Vagina (tissue), 2 donors: ENCODE measurements at places on chromosomes 16 and 17.

DNA sequence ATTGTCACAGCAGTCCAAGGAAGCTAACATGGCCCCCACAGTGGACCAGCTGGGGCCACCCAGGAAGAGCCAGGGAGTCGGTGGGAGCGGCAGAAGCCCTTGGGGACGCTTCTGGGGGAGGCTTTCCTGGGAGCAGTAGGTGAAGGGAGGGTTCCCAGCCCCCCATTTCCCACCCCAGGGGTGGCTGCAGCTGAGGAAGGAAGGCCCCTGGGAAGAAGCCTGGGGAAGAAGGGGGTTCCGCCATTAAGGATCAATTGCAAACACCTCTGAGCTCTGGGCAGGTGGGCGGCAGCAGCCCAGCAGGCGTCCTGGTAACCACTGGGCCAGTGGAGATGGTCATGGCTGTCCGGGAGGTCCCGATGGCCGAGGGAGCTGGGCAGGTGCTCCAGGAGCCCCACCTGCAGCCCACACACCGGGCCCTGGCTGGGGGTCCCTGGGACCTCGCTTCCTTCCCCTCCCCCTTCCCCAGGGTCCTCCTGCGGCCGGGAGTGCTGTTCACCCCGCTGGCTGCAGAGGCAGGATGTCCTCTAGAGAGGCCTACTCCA, 592 bp upstream of the PERCC1 start:
- no peak for DNase-seq

DNA sequence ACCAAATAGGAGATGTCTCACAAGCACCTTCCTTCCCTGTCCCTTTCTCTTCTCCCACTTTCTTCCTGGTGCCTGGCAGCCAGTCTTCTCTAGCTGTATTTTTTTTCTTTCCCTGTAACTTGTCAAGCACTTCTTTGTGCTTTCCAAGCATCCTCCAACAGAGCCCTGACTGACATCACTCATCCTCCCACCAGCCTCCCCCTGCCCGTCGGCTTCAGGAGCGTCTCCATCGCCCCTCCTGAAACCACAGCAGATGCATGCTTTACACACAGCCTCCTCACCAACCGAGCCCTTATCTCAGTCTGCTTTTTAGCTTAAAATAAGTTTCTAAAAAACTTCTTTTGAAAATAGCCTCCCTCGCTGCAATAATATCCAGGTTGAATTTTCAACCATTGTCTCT, 268.7 kb upstream of the CDH5 start:
- DNase-seq: no peak

GRCh38 chr17:73132085-73132492, 32.7 kb upstream of the SSTR2 start:
- DNase-seq: no peak

DNA sequence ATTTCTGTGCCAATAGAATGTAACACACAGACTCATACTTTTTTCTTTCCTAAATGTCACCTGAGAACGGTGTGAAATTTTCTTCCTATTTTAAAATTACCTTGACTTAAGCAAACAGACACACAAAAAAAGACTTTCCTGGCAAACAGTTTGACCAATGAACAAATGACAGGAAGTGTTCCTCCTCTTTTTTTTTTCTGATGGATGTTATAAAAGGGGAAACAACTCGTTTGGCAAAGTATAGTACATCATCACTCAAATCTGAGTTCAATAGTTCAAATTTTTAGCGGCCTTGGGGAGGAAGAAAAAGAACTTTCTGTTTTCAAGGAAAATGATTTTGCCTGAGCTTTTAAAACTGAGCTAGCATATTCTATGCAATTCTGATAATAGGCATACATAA, 19.8 kb downstream of the HS3ST3A1 start:
- no peak for DNase-seq

- DNase-seq: no peak
Observed at GRCh38 chr16:30741461-30741914, 6.7 kb upstream of the PHKG2 start.

DNA sequence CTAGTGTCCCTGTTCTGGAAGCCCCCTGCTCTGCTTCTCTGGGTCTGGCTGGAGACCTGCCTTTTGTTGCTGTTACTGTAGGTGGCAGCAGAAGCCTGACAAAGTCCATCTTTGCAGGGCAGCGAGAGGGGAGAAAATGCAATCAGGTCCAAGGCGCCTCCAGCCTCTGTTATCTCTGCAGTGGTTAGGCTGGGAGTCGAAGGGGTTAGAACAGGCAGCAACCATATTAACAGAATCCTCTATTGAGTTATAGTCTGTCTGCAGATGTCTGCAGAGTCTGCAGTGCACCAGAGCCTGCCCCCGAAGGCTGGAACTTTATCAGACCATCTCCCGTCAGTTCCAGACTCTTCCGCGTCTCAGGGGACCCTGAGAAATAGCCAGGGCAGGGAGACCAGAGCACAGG, 404.9 kb upstream of the EEF2KMT start:
- no peak for DNase-seq
